ENCODE measurements at places on chromosomes 1 and 21.
A peak's percentile ranks its signal among the peaks of the same experiment; 100 is the strongest.

GRCh38 chr1:110084227-110085078, 14.0 kb upstream of the ALX3 start:
- DNase-seq, result peak; percentile 67

DNA sequence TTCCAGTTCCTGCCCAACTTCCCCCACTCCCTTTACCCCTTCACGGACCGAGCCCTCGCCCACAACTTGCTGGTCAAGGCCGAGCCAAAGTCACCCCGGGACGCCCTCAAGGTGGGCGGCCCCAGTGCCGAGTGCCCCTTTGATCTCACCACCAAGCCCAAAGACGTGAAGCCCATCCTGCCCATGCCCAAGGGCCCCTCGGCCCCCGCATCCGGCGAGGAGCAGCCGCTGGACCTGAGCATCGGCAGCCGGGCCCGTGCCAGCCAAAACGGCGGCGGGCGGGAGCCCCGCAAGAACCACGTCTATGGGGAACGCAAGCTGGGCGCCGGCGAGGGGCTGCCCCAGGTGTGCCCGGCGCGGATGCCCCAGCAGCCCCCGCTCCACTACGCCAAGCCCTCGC, 42.1 kb upstream of the ARHGEF16 start:
- no peak for DNase-seq

- DNase-seq, result no peak
Observed at GRCh38 chr1:212465311-212465710, 32.6 kb downstream of the NENF start.

DNA sequence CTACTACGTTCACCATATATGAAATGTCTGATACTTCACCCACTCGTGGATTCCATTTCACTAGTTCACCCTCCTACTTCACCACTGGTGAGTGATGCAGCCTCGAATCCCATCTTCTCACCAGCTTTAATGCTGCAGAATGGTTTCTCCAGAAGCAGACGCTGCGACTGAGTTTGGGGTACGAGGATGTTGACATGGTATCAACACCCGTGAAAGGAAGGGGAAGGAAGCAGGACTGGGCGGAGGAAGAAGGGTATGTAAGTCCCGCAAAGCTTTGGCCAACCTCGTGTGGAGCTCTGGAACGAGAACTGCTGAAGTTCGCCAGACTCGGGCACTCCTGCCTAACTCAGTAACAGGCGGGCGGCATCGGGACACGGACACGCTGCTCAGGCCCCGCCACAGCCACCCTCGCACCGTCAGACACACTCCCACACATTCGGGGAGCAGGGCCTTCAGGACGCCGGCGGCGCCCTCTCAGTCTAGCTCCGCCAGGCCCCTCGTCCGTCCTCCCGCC, 833 bp upstream of the DIP2A start:
- peak; percentile 25 for DNase-seq

DNA sequence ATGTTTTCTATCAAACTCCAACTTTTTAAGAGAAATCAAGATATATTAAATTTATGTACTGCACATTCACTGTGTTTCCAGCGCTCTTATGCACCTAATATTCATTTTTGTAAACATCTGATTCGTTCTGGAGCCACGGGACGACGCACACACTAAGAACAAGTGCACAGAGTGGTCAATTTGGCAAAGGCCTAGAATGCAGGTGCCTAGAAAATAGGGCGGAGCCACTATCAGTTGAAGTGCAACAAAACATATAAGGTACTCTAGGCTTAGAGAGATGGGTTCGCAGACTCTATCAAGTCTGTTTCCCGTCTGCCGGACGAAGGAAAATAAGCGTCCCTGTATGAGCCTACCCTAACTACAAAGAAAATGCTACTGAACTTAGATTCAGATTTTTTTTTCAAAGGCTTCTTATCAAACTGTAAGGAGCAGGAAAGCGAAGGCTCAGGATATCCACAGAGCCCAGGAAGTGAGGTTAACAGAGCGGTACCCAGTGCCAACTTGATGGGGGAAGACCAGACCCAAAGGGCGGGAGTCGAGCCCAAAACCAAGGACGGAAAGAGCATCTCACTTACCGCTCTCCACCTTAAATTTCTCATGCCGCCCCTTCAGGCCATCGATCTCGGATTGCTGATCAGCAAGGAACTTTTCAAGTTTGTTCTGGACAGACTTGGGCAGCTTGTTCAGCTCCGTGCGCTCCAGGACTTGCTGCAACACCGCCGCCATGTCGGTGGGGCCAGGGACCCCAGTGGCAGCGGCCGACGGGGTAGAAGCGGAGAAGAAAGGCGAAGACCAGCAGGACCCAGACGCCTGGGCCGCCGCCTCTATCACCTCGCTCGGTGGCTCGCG, 526 bp downstream of the TPR start:
- DNase-seq, result peak; percentile 50

- DNase-seq, result no peak
Observed at GRCh38 chr1:215079456-215079855, 3.1 kb upstream of the KCNK2 start.

GRCh38 chr1:145716641-145717345, 2.5 kb upstream of the CD160 start:
- DNase-seq, result no peak

- no peak for DNase-seq
Observed at GRCh38 chr1:4614371-4615137, 39.9 kb upstream of the AJAP1 start.

DNA sequence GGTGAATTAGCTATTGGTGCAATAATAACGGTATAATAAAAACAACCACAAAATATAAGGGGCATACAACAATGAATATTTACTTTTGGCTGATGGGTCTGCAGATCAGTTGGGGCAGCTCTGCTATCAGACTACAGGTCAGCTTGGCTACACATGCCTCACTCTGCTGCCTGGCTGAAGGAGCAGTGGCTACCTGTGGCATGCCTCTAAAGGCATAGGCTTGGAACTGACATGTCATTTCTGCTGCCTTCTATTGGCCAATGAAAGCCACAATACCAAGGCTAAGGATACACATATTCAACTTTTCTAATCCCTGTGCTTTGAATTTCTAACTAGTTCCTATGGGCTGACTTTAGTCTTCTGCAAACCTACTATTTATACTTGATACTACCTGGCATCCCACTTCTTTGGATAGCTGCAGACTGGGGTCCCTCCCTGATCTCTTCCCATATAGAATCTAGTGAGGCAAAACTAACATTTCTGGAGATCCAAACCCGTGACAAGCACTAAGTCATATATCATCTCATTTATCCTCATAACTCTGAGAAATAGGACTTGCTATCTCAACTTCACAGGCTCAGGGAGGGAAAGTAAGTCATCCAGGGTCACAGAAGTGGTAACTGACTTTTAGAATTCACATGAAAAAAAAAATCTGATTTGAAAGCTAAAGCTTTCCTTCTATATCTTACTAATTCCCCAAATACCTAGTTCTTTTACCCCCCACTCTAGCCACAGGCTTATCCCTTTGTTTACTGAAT, 19.2 kb upstream of the SYDE2 start:
- no peak for DNase-seq

DNA sequence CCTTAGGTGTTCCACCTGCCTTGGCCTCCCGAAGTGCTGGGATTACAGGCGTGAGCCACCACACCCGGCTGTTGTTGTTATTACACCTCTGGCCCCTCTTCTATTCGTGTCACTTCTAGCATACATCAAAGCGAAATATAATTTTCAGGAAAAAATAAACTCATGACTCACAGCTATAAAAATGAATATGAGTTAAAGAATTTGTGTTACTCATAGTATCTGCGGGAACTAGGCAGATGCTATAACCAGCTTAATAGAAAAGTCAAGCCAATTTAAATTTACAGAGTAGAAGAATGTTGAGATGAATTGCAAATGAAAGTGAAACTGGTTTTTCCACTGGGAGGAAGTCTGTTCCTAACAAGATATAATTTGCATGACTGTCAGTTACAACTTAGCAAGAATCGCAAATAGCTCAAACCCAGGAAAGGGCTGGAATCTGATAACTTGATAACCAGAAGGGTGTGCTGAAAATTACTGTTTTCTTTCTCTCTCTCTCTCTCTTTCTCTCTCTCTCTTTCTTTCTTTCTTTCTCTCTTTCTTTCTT, 11.2 kb downstream of the OR2W3 start:
- DNase-seq, result no peak

- no peak for DNase-seq
Observed at GRCh38 chr1:55150880-55151588, 64.1 kb downstream of the USP24 start.

DNA sequence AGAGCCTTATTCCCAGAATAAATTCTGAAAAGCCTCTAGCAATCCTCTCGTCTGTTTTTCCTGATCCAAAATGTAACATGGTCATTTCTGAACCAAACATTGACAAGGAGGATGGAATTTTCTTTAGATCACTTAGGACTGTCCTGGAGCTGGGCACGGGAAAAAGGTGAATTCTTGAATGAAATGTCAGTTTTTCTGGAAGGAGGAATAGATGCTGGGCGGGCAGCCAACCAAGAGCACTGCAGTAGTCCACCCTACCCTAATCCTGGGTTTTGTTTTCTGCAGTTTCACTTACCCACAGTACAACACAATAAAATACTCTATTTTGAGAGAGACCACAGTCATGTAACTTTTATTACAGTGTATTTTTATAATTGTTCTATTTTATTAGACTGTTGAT, 20.9 kb downstream of the RIT1 start:
- DNase-seq, result no peak

DNA sequence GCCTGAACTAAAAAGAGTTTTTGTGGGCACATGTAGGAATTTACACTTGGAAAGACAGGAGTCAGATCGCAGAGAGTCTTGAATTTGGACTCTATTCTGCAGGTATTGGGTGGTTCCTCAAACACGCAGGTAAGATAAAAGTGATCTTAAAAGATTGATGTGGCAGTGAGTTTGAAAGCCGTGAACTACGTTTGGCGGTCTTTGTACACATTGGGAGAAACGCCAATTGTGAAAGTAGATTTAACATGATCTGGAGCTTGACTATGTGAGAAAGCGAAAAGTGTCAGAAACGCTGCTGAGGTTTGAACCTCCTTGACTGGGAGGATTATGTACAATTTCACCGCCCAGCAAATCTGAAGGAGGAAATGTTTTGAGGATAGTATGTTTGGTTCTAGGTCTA, 1.5 kb upstream of the PPP2R5A start:
- no peak for DNase-seq

- DNase-seq, result peak; percentile 44
Observed at GRCh38 chr21:42580793-42581321, 67.2 kb downstream of the SLC37A1 start.

DNA sequence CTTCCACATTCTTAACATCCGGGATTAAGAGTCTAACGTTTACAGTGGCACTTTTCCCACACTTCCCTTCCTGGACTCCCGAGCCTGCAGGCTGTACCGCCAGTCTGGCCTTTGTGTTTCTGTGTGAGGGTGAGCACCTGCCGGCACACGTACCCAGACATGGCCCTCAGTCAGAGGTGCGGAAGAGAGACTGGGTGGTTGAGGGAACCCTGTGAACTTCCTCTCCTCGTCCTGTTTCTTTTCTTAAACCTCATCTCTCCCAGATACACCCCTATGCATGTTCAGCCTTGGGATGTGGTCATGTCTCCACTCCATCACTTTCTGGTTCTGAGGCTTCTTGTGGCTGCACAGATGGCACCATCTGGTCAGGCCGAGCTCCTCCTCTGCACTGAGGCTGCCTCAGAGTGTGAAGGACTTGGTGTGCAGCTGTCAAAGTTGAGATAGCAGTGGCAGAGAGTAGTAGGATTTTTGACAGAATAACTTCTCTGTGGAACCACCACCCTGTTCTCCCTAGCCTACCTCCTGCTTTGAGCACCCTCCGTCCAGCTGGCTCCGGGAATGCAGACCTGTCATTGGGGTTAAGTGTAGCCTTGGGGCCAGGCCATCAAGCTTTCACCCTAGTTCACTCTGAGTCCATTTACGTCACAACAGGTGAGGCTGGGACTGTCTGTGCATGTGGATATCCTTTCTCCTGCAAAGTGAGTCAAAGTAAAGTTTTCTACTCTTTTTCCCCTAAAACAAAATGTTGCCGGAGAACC, 31.4 kb downstream of the VASH2 start:
- DNase-seq, result no peak

GRCh38 chr1:34988147-34988546, 3.0 kb upstream of the TMEM35B start:
- no peak for DNase-seq

GRCh38 chr1:183433703-183434102, 15.5 kb upstream of the NMNAT2 start:
- no peak for DNase-seq

- DNase-seq, result no peak
Observed at GRCh38 chr1:217620814-217621213, 10.1 kb downstream of the GPATCH2 start.

- no peak for DNase-seq
Observed at GRCh38 chr1:180923887-180924286, 11.2 kb downstream of the KIAA1614 start.

DNA sequence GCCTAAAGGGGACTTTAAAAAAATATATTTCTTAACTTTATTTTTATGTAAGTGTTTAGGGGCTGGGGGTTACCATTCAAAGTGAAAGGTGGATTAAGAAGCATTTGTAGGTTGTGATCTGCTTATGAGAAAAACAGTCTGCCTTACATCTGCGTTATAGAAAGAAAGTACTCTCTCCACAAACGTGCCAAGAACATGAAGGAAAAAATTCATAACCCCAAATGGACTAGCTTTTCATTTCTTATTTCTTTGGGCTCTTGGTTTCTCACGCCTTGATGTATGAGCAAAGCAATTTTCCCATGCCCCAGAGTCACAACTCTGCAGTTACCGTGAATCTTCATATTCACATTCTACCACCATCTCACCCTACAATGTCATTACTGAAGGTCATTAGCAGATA, 1165.1 kb upstream of the ADGRL4 start:
- DNase-seq, result no peak

DNA sequence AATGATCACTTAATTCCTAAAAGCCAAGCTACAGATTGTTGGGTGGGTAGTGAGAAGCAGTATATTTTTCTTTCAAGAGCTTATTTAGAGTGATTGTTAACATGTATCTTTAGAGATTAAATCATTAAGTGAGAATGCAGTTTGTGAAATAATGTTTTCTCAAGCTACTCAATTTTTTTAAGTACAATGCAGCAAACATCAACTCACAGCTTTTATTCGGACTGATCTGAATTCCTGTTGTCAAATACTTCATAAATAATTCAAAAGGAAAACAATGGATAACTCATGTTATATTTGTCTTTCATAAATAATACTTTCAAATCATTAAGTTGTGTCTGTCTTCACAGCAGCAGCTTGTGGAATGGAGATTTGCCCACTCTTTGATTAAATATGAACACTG, 271.1 kb upstream of the DEPDC1 start:
- no peak for DNase-seq

DNA sequence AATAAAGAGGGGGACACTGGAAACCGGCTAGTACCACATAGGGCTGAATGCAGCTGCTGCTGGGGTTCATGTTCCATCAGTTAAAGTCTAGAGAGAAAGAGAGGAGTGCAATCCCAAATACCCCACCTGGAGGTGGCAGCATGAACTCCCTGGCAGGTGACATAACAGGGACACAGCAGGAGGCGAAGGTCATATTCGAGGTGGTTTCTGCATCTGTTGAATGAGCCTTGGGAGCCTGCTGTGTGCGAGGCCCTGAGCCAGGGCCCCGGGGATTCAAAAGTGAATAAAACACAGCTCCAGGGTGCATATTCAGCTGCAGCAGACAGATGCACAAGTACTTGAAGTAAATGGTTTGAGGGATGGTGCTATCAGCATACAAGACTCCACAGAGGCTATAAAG, 456.8 kb downstream of the SETD4 start:
- no peak for DNase-seq

- no peak for DNase-seq
Observed at GRCh38 chr1:13756557-13757315, 56.7 kb downstream of the PRDM2 start.
